ENCODE measurements at places on chromosomes 2 and 18.

DNA sequence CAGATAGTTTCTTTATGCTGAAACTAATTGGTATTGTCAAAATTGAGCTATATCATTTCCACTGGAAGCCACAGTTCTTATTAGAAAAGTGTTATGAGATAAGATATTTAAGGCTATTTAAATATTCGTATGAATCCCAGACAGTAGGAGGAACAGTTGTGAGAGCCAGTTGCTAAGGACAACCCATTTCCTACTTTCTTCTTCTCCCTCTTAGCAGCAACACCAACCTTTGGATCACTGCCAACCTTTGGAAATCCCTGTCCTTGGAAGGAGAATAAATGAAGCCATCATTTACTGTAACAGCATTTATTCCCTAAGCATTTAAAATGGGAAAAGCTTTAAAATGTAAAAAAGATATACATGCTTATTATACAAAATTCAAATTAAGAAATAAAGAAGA, 85.8 kb downstream of the PLCL1 start:
- no peak for DNase-seq

DNA sequence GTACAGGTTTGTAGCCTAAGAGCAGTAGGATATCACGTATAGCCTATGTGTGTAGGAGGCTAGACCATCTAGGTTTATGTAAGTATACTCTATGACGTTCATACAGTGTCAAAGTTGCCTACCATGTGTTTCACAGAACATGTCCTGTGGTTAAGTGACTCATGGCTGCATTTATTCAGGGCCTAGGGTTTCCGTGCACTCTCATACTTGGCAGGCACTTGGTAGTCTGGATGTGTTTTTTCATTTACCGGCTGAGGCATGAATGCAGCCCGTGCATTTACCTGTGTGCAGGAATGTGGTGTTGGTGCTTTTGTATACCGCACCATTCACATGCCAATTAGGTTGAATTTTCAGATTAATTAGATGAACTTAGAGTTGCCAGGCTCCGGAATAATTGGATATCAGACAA, 43.4 kb downstream of the MYL12B start:
- DNase-seq = no peak

DNA sequence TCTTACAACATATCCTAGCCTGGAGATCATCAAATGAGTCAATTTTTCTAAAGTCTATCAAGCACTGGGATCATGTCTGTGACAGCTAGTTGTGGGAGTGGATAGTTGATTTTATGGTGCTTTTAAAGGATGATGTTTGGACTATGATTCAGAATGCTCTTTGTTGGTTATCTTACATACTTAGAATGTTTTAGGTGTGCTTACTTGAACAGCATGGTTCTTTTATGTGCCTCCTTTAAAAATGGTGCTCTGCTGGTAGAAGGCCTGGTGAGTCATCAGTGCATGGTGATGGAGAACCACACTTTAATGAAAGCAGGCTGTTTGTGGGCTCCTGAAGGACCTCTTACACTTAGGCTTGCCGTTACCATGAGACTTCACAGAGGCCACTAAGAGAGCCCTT, 682.7 kb upstream of the FANCL start:
- DNase-seq = no peak

DNA sequence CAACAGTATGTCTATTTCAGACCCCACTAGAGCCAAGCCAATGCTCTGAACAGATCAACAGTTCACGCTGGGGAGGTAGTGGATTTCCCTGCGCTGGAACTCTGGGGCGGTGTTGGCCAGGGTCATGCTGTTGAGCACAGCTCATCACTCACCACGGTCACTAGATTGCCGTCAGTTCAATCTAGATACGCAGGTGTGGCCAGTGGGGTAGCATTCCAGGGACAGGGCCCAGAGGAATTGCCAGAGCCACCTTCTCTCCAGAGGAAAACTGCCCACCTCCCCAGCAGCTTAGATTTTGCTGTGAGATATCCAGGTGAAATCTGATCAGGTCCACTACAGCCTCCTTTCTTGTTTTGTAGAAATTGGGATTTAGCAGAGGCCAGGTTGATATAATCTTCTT, 101.8 kb downstream of the SOX11 start:
- no peak for DNase-seq

- DNase-seq = no peak
Measured at GRCh38 chr2:12982149-12982584, 265.4 kb downstream of the TRIB2 start.

- DNase-seq = no peak
Measured at GRCh38 chr18:79736846-79737245, 57.2 kb downstream of the CTDP1 start.

- DNase-seq = no peak
Measured at GRCh38 chr2:107801498-107801897, 25.2 kb upstream of the RGPD4 start.

All from stimulated activated CD4-positive, alpha-beta T cell treated with anti-CD3 and anti-CD28 coated beads, Interleukin-1b, Interleukin-23, amount 100 ng/mL, for 1 hour (primary cell).